ACHN (cell line): ENCODE measurements at places on chromosomes 7 and 10.

GRCh38 chr7:115068220-115068619 lies 146.3 kb downstream of the MDFIC start:
- DNase-seq, result no peak

DNA sequence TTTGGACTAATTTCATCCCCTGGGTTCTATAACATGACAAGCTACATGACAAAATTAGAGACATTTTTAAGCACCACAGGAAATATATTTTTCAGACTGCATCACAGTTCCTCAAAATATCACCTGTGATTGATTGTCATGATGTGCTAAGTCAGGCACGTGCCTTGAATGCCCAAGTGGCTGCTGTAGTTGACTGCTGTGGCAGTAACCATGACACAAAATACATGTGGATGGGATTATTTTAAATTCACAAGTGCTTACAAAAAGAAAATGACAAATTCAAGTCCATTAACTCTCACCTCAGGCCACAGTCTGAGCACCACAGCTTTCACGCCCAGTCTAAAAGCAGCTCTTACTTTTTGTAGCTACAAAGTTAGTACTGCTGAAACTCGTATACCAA lies 45.5 kb downstream of the TNPO3 start:
- no peak for DNase-seq

DNA sequence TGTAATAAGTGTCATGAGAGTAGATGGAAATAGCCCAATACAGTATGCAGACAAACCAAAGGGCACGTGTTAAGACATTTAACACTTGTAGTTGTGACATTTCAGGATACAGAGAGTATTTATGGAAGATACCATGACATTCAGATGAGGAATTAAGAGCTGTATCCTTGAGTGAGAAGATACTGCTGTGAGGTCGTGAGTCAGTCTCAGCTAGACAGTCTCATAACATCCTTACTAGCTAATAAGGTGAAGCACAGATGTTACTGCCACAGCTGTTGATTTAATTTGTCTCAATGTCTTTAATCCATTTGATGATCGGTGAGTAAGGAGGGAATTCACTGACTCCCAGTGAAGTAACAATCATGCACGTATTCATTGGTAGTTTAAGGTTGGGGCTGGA lies 288.0 kb upstream of the AKR1E2 start:
- DNase-seq, result no peak

- no peak for DNase-seq
Measured at GRCh38 chr10:93086289-93086688, 12.6 kb downstream of the CYP26A1 start.

- no peak for DNase-seq
Measured at GRCh38 chr10:113041841-113042750, 92.0 kb downstream of the TCF7L2 start.
